ENCODE measurements at places on chromosomes 11 and 22. TPM values are rescaled to one million over a fixed set of nuclear protein-coding genes. Genes with fewer than 3 reads are reported as not detected.

DNA sequence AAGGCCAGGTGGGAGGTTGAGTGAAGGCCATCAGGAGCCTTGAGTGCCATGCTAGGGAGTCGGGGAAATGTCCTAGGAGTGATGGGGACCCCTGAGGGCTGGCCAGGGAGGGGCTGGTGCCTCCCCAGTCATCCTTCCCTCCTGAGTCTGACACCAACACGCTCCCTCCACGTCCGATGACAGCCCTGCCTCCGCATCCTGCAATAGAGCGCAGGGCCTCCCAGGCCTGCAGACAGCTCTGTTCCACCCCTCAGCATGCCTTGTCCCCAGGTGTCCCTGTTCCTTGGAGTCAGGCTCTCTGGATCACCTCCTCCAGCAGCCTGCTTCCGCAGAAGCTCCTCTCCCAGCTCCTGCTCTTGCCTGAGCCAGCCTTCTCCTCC, 3.1 kb downstream of the RAC2 start:
- no peak for DNase-seq

- no peak for DNase-seq
Measured at GRCh38 chr11:13303668-13304649, 26.4 kb downstream of the BMAL1 start.

DNA sequence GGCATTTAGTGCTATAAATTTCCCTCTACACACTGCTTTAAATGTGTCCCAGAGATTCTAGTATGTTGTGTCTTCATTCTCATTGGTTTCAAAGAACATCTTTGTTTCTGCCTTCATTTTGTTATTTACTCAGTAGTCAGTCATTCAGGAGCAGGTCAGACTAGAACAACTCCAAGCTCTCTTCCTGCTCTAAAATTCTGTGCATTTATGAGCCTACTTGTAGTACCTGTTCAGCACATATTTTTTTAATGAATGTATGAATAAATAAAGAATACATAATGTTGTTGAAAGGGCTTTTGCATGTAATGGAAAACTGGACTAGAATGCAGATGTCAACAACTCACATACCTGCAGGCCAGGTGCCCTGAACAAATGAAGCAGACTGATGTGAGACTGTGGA, 13.7 kb upstream of the HEPHL1 start:
- DNase-seq, result no peak

GRCh38 chr22:46654927-46655595, 34.9 kb downstream of the GRAMD4 start:
- DNase-seq, result no peak

GRCh38 chr11:26193694-26194365, 138.1 kb upstream of the ANO3 start:
- DNase-seq, result no peak

DNA sequence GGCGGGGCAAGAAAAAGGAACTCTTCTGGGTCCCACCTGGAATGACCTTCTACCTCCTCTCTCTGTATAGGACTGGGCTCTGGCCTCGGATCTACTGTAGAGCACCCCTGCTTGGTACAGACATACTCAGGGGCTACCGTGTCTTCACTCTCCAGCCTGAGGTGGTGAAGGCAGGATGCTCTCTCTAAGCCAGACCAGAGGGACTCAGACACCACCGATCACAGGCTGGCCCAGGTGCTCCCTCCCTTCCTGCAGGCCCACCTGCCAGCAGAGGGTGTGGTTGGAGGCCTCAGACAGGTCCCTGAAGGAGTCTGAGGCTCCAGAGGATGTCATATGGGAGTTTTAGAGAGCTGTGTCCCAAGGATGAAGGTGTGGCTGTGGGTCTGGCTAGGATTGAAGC, 4.1 kb downstream of the NHERF4 start:
- no peak for DNase-seq

DNA sequence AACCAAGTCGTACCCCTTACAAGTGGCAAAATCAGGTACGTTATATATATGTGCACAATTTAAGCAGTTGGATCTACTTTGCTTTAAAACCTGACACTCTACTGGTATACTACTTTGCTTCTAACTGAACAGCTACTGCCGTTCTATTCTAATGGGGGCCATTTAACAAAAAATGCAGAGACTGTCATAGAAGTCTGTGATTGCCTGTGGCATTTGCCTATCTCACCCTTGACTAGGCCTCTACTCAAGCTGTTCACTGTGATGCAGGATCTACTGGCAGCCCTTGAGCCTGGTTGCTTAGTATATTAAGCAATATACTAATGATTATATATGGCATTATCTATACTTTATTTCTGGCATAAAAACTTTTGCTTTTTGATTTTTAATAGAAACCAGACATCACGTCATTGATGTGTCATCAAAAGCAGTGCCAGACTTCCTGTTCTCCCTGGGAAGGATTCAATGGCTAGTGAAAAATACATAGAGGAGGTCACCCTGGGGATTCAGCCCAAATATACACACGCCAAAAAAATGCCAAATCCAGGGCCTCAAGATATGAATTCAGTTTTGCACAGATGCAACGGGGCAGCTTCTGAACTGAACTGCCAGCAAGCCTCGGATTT, 40.0 kb upstream of the FIBIN start:
- DNase-seq, result no peak

DNA sequence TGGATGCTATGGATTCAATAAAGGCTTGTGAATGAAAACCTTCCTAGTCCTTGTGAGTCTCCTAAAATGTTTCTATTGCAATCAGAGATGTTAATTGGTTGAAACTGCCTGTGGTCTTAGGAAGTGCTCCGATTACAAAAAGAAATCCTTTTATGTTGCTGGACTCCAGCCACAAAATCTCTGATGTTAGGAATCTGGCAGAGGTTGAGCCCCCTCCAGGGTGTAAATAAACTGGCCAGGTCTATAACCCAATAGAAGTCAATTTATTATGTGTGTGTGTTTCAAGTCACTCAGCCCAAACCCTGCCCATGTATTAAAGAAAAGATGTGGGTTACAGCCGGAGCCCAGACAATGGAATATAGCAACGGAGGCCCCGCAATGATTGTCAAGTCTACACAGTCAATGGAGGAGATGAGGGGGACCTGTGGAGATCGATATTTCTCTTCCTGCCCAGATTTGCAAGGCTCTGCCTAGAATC, 218.1 kb upstream of the SORL1-AS1 start:
- DNase-seq, result no peak

The RNF26 gene
- total RNA-seq, result 23.2 TPM

The OR2D2 gene
- not detected for total RNA-seq

The SMTN gene
- 71.6 TPM for total RNA-seq
